H9 (cell line): ENCODE measurements at places on chromosomes 6 and 20. TPM values are rescaled to one million over a fixed set of nuclear protein-coding genes. Genes with fewer than 3 reads are reported as not detected.

ADAM33 gene
- total RNA-seq, result 4.0 and 4.4 TPM in 2 replicates

MDFI gene
- 40.9 and 45.0 TPM in 2 replicates for total RNA-seq

DNA sequence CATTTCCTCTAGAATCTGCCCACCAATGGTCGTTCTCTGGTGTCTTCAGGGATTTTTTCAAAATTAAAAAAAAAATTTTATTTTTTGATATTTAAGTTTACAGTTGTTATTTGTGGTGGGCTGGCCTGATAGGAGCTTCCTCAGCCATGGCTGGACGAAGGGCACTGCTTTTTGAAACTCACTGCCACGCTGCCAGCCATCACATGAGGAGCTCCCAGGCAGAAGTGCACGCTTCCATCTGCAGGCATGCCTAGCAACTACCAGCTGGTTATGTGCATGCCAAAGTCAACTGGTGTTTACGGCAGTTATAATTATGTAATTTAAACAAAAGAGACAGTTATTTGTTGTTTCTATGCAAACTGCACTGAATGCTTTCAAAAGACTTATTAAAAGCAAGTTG is 105.1 kb downstream of the IRF4 start:
- no peak overlapping the region for H3K27ac ChIP-seq
- H3K4me3 ChIP-seq, result no peak overlapping the region
- no peaks in the 10 kb centered on the region for H3K27me3 ChIP-seq
- peaks cover 29% of the 10 kb centered on the region for H3K36me3 ChIP-seq
- DNase-seq, result no peak
- no peaks in the 10 kb centered on the region for H3K4me1 ChIP-seq

DNA sequence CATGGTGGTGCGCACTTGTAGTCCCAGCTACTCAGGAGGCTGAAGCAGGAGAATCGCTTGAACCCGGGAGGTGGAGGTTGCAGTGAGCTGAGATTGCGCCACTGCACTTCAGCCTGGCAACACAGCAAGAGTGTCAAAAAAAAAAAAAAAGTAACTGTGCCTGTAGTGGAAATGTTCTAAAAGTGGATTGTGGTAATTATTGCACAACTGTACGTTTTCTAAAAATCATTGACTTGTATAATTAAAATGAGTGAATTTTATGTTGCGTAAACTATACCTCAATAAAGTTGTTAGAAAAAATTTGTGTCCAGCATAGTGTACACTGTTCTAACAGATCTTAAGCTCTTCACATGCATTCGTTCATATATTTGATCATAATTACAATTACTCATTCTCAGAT is 5.5 kb downstream of the SEC23B start:
- no peaks in the 10 kb centered on the region for H3K4me1 ChIP-seq
- peaks cover 48% of the 10 kb centered on the region for H3K36me3 ChIP-seq
- no peak overlapping the region for H3K4me3 ChIP-seq

GRCh38 chr6:146913842-146914488 is 290.3 kb upstream of the STXBP5 start:
- H3K36me3 ChIP-seq, result no peaks in the 10 kb centered on the region
- no peaks in the 10 kb centered on the region for H3K27me3 ChIP-seq
- peak overlapping the region; percentile 8 for H3K4me3 ChIP-seq
- H3K27ac ChIP-seq, result no peak overlapping the region
